ENCODE measurements at places on chromosomes 5 and 9.

DNA sequence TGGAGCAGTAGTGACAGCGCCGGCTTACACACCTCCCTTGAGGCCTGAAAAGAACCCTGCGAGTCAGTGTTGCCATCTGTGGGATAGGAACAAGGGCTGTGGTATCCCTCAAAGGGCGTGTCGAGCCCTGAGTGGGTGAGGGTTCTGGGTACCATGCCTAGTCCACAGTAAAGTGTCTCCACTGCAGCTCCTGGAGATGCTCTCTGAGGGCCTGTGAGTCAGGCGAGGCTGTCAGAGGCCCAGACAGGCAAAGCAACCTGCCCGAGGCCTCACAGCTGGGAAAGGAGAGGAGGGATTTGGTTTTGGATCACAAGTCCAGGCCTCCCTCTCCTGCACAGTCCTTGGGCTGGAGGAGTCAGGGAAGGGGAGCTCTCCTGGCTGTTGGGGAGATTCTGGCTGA lies 6.1 kb downstream of the PRRX2 start:
- DNase-seq = no peak

DNA sequence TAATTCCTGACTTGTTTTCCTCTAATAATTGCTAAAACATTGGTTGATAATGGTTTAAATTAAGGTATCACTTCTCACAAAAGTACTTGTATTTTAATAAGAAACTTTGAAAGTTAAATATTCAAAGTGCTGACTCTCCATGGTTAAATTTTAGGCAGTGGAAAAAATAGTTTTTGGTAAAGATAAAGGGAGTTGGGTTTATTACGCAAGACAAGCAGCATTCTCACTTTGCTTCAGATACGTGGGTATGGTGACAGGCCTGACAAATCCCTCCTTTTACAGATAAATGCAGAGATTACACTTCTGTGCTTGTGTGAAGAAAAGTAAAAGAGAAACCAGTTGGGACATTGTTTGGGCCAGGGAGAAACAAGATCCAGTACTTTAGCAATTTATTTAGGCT lies 14.5 kb upstream of the FAM170A start:
- no peak for DNase-seq

GRCh38 chr5:90000351-90000750 lies 409.2 kb downstream of the CETN3 start:
- DNase-seq = no peak

DNA sequence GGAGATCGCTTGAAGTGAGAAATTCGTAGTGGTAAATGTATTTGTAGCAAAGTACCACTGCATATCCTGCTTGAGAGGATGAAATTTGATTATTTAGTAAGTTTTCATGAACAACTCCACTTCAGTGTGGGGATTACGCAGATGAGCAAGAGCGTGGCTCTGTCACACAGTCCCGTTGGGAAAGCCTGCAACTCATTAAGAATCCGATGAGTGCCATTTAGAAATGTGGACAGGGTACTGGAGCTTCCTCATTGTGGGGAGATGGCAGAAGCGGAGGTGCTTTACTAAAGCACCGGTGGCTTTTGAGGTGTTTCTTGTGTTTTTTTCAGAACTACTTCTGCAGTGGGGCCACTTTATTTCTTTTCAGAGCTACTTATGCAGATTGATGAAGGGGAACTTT lies 1.4 kb downstream of the TJP2 start:
- DNase-seq = no peak

GRCh38 chr9:113734826-113735225 lies 141.3 kb upstream of the ZNF618 start:
- no peak for DNase-seq

DNA sequence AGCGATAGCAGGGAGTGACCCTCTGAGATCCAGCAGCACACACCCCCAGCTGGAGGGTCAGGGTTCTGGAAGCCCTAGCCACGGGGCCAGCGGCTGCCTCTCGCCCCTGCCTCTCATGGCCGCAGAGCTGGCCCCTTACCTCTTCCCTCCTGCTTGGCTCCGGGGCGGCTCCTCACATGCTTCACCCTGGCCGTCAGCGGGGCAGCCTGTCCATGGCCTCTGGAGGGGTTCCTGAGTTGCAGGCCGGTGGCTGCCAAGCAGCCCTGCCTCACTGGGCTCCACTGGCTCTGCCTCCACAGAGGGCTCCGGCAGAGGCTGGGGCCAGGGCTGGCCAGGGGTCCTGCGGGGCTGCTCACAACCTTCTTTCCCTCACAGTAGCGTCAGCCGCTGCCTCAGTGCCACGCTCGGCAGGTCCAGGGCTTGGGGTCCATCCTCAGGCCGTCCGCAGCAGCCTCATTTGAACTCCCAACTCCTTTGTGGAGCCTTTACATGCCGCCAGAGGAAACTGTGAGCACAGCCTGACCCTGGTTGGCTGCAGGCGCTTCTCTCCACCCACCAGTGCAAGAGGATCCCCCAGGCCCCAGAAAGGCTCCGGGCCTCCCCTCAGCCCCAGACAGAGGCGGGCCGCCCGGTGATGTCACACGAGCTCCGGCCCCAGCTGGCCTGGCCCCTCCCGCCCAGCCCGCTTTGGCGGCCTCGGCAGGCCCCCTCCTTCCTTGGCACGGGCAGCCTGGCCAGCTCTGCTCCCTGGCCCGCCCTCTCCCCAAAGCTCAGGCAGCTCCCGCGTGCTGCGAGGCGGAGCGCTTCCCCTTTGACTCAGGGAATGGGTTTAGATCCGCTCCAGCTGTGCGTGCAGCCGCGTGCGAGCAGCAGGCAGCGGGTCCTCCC lies at the start of gene ANGPTL2:
TSS of gene ANGPTL2 (minus strand) at position 460 of the 888 bp plus-strand sequence. CDS start 13,904 bp downstream, outside the sequence.
- DNase-seq = peak; percentile 94

DNA sequence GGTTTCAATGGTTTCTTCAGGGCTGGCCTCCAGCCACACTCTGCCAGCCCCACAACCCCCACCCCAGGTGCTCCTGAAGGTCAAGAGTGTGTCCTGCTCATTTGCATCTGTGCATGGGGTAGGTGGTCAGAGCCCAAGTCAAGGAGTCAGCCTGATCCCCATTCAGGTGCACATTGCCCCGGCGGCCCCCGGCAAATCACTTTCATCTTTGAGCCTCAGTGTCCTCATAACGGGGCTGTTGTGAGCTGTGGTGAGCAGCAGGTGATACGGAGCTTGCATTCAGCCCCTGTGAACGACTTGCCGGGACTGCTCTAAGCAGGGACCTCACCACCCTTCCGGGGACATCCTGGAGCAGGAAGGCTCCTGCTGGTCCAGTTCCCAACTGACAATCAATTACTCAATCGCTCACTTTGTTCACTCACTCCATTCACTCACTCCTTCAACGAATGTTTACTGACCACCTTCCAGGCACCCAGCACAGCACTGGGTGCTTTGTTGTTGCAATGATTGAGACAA lies 93.2 kb upstream of the CPEB4 start:
- no peak for DNase-seq

- DNase-seq = no peak
These were observed 231.7 kb downstream of the ARHGAP26 start for GRCh38 chr5:143001764-143002351.

DNA sequence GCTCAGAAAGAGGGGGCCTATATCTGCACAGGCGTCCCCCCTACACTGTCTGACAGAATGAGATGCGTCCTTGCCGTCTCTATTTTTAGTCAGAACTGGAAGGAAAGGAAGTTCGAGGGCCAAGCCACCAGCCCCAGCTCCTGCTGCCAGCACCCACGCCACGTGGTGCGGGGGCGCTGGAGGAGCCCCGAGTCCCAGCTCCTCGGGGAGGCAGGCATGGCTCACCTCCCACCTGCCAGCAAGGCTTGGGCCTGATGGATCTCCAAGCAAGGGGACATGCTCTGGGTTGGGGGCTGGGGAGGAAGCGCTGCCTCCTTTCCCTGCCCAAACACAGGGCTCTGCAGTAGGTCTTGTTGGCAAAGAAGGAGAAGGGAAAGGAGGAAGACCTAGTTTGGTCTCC lies 80.3 kb upstream of the ARAP3 start:
- DNase-seq = no peak

- DNase-seq = no peak
These were observed 70.3 kb downstream of the PHF2 start for GRCh38 chr9:93646640-93647178.

DNA sequence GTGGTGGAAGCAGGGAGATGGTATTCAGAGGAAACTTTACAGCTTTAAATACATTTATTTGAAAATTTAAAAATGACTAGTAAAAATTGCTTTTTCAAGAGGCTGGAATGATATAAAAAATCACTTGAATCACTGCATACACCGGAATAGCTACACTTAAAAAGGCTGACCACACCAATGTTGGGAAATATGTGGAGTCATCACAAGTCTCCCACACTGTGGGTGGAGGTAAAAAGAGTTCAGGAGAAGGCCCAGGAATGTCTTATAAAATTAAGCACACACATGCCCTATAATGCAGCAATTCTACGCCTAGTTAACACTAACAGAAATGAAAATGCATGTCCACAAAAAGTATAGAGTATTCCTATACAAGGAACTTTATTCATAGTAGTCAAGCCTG lies 198.1 kb downstream of the ROR2 start:
- no peak for DNase-seq

DNA sequence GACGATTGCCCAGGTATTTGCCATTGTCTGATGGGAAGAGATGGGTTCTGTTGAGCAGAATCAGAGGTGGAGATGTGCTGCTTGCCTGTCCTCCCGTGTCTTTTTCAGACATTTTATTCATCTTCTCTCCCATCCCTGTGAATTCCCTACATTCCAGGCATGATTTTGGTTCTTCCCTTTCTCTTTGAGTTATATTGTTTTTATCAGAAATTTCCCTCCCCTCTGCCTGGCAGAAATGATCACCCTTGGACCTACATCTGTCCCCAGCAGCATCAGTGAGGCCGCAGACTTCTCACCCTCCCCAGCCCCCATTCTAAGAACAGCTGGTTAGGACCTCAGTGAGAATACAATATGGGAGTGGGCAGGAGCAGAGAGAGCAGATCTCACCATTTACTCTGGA lies 640.2 kb downstream of the CCDC171 start:
- no peak for DNase-seq

GRCh38 chr5:172506921-172507320 lies 52.6 kb upstream of the SH3PXD2B start:
- no peak for DNase-seq

DNA sequence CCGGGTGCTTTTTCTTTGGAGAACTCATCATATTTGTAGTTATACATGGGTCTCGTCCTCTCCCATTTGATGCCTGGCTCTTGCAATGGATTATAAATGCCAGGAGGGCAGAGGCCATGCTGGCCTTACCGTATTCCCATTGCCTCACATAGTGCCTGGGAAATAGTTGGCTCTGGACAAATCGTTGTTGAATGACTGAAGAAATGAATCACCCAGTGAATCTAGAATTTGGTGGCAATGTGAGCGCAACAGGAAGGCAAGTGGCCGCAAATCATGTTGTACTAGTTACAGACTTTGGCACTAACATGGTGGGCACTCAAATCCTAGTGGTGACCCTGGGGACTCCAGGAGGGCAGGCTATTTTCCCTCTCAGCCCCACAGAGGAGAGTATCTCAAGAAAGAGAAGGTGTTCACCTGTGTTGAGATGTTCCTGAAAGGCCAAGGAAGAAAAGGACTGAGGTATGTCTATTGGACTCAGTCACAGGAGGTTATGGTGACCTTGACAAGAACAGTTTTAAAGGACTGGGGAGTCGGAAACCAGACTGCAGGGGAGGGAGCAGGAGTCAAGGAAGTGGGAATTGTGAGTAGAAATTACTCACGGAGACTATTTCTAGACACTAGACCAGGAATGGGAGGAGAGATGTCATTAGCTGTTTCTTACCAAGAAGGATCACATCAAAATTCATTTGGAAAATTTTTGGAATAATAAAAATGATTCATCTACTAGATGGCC lies 61.7 kb upstream of the COL15A1 start:
- DNase-seq = no peak

DNA sequence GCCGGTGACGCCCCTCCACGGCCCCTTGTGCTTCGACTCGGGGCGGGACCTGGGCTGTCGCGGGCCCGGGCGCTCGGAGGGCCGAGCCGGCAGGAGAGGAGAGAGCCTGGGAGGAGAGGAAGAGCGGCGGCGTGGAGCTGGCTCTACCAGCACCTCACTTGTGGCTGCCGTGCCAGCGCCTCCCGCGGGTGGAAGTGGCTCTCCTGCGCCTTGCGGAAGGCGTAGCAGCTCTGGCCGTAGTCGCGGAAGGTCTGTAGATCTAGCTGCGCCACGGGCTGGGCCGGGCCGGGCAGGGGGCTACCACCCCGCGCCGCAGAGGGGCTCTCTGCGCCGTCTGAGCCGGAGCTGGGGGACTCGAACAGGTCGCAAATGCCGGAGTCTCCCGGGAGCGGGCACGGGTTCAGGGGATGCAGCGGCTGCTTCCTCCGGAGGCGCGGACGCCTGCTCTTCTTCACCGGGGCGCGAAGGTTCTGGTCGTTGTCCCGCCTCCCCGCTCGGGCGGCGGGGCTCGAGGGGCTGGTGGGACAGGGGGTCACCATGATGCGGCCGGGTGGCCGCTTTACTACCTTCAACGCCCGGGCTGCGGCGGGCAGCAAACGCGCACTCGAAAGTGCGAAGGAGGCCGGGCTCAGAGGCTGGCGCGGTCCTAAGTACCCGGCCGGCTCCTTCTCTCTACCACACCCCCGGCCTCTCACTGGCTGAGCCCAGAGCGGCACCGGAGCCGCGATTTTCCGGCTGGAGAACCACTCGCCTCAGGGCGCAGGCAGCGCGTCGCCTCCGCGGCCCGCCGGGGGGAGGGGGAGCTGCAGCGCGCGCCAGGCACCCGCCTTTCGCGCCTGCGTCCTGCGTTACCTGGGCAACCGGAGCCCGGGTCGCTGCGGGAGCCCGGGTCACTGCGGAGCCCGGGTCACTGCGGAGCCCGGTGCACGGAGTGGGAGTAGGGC lies at the start of gene CCNO:
TSS of gene CCNO (minus strand) at position 624 of the 944 bp plus-strand sequence. CDS start at position 539, 85 bp downstream.
- DNase-seq = peak; percentile 91

DNA sequence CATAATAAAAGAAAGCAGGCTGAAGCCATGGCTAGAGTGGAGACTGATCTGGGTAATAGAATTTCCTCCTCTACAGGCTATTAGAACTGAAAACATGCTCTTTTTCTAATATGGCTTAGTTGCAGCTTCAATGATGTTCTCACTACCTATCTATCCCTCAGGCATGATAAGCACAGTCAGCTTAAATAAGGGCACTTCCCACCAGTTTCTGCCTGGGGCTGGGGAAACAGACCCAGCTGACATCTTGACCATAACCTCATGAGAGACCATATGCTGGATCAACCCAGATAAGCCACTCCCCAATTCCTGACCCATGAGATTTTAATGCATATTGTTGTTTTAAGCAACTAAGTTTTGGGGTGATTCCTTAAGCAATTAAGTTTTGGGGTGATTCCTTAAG lies 81.2 kb downstream of the ZNF366 start:
- no peak for DNase-seq

- peak; percentile 33 for DNase-seq
These were observed 24.3 kb downstream of the CPLX2 start for GRCh38 chr5:175895686-175896102.

All from eye (tissue), 1 donor.